ENCODE measurements at places on chromosomes 1 and 21. TPM values are rescaled to one million over a fixed set of nuclear protein-coding genes. Genes with fewer than 3 reads are reported as not detected.
A peak's percentile ranks its signal among the peaks of the same experiment; 100 is the strongest.

GRCh38 chr1:66327588-66327987 lies 206.4 kb upstream of the SGIP1 start:
- no peaks in the 10 kb centered on the region for H3K27me3 ChIP-seq
- DNase-seq, result no peak
- no peak overlapping the region for H3K27ac ChIP-seq
- no peaks in the 10 kb centered on the region for H3K4me1 ChIP-seq

- DNase-seq, result peak; percentile 90
- no peak overlapping the region for H3K27ac ChIP-seq
- no peak overlapping the region for H3K4me3 ChIP-seq
- no peaks in the 10 kb centered on the region for H3K27me3 ChIP-seq
- no peaks in the 10 kb centered on the region for H3K36me3 ChIP-seq
Measured at GRCh38 chr1:204791453-204792353, 79.0 kb upstream of the NFASC start.

DNA sequence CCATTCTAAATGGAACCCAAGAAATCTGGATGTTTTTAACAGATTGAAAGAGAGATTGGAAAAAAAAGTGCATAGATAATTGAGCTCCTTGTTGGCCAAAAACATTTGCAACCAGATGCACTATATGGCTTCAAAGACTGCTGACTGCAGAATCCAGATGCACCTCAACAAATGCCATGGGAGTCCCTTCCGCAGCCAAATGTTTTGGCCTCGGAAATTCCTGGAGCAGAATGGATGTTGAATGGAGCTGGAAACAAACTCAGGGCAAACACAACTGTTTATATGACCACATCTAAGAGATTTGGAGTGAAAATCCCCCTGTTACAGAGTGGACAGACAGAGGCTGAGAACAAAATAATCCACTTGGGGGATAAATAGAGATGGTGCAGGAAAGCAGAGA lies 285.0 kb upstream of the NFIA start:
- DNase-seq, result no peak
- H3K4me1 ChIP-seq, result no peaks in the 10 kb centered on the region

GRCh38 chr1:165871311-165872067 lies 44.1 kb downstream of the UCK2 start:
- H3K36me3 ChIP-seq, result no peaks in the 10 kb centered on the region
- no peak for DNase-seq
- no peak overlapping the region for H3K27ac ChIP-seq
- H3K27me3 ChIP-seq, result no peaks in the 10 kb centered on the region
- no peaks in the 10 kb centered on the region for H3K4me1 ChIP-seq

DNA sequence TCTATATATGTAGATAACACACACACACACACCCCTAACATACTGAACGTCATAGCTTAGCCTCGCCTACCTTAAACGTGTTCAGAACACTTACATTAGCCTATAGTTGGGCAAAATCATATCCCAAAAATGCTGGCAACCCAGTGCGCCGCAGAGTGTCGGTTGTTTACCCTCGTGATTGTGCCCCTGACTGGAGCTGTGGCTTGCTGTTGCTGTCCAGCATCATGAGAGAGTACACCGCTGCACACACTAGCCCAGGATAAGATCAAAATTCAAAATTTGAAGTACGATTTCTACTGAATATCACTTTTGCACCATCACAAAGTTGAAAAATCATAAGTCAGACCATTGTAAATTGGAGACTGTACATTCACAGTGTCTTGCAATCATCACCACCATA lies 73.1 kb upstream of the COG2 start:
- H3K4me1 ChIP-seq, result no peaks in the 10 kb centered on the region
- no peaks in the 10 kb centered on the region for H3K27me3 ChIP-seq
- no peak overlapping the region for H3K27ac ChIP-seq
- H3K4me3 ChIP-seq, result no peak overlapping the region
- no peaks in the 10 kb centered on the region for H3K36me3 ChIP-seq

GRCh38 chr21:39843916-39844315 lies 23.3 kb upstream of the PCP4 start:
- H3K4me3 ChIP-seq, result no peak overlapping the region
- no peak overlapping the region for H3K27ac ChIP-seq
- no peaks in the 10 kb centered on the region for H3K4me1 ChIP-seq
- H3K36me3 ChIP-seq, result no peaks in the 10 kb centered on the region
- no peak for DNase-seq

- no peak overlapping the region for H3K27ac ChIP-seq
- no peak for DNase-seq
- H3K36me3 ChIP-seq, result no peaks in the 10 kb centered on the region
- no peaks in the 10 kb centered on the region for H3K4me1 ChIP-seq
- no peaks in the 10 kb centered on the region for H3K27me3 ChIP-seq
Measured at GRCh38 chr21:28714777-28715464, 277.8 kb downstream of the LTN1 start.

- no peaks in the 10 kb centered on the region for H3K4me1 ChIP-seq
- H3K27me3 ChIP-seq, result no peaks in the 10 kb centered on the region
- no peak overlapping the region for H3K27ac ChIP-seq
- DNase-seq, result no peak
- no peak overlapping the region for H3K4me3 ChIP-seq
- H3K36me3 ChIP-seq, result no peaks in the 10 kb centered on the region
Measured at GRCh38 chr1:29282924-29283803, 46.8 kb downstream of the PTPRU start.

- no peak overlapping the region for H3K4me3 ChIP-seq
- H3K4me1 ChIP-seq, result no peaks in the 10 kb centered on the region
- H3K27ac ChIP-seq, result no peak overlapping the region
- DNase-seq, result no peak
- no peaks in the 10 kb centered on the region for H3K36me3 ChIP-seq
- H3K27me3 ChIP-seq, result no peaks in the 10 kb centered on the region
Measured at GRCh38 chr1:26496861-26497260, 24.6 kb downstream of the HMGN2 start.

- H3K4me1 ChIP-seq, result no peaks in the 10 kb centered on the region
- H3K27me3 ChIP-seq, result no peaks in the 10 kb centered on the region
- DNase-seq, result no peak
- no peak overlapping the region for H3K4me3 ChIP-seq
- H3K27ac ChIP-seq, result no peak overlapping the region
Measured at GRCh38 chr1:66022904-66023620, 230.4 kb downstream of the PDE4B start.

DNA sequence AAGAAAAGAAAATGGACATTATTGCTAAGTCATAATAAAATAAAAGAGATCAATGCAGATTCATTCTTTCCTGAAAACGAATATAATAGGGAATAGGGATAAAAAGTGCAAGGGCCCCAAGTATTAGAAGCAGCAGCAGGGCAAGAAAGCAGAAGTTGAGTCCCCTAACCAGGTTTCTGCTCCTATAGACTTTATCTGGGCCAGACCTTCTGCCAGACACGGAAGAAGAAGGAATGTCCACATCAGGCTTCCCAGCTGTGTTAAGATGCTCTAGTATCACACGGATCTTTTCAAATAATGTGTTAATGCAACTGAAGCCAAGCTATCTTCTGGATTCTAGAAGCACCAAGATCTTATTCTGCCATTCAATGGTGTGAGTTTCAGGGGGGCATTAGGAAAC lies 26.9 kb downstream of the CD244 start:
- no peaks in the 10 kb centered on the region for H3K27me3 ChIP-seq
- H3K4me3 ChIP-seq, result no peak overlapping the region
- no peaks in the 10 kb centered on the region for H3K4me1 ChIP-seq
- no peak overlapping the region for H3K27ac ChIP-seq

GRCh38 chr1:174890024-174890423 lies 109.7 kb upstream of the CACYBP start:
- peaks cover 2% of the 10 kb centered on the region for H3K36me3 ChIP-seq
- no peak for DNase-seq
- no peak overlapping the region for H3K4me3 ChIP-seq
- H3K4me1 ChIP-seq, result no peaks in the 10 kb centered on the region
- H3K27me3 ChIP-seq, result no peaks in the 10 kb centered on the region

- no peaks in the 10 kb centered on the region for H3K36me3 ChIP-seq
- H3K4me1 ChIP-seq, result peaks cover 3% of the 10 kb centered on the region
- DNase-seq, result no peak
Measured at GRCh38 chr1:167263344-167263743, 42.7 kb downstream of the POU2F1 start.

DNA sequence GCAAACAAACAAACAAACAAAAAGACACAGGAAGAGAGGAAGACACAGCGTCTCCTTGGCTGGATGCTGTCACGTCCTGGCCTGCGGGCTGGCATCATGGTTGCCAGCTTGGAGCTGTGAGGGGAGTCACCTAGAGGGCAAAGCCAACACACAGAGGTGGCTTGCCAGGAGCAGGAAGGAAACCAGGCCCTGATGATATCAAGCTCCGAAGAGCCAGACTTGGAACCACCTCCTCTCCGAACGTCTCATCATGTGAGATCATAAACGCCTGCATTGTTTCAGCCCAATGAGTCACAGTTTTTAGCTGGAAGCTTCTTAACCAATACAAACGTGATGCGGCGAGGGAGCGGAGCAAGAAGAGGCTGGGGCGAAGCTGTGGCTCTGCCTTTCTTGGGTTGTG lies 8.7 kb downstream of the PLA2G2D start:
- no peaks in the 10 kb centered on the region for H3K4me1 ChIP-seq
- no peak overlapping the region for H3K4me3 ChIP-seq
- H3K27me3 ChIP-seq, result no peaks in the 10 kb centered on the region
- peak; percentile 51 for DNase-seq

- H3K4me1 ChIP-seq, result peaks cover 3% of the 10 kb centered on the region
- DNase-seq, result no peak
- no peaks in the 10 kb centered on the region for H3K27me3 ChIP-seq
- no peak overlapping the region for H3K27ac ChIP-seq
Measured at GRCh38 chr1:41664861-41665640, 180.6 kb upstream of the EDN2 start.

- H3K36me3 ChIP-seq, result no peaks in the 10 kb centered on the region
- DNase-seq, result no peak
- no peaks in the 10 kb centered on the region for H3K27me3 ChIP-seq
- H3K27ac ChIP-seq, result no peak overlapping the region
- no peak overlapping the region for H3K4me3 ChIP-seq
Measured at GRCh38 chr1:24857507-24858133, 72.5 kb downstream of the RUNX3 start.

- no peak overlapping the region for H3K27ac ChIP-seq
- H3K27me3 ChIP-seq, result no peaks in the 10 kb centered on the region
- H3K4me3 ChIP-seq, result no peak overlapping the region
- H3K36me3 ChIP-seq, result no peaks in the 10 kb centered on the region
- no peak for DNase-seq
Measured at GRCh38 chr1:25529518-25530185, 13.8 kb upstream of the LDLRAP1 start.

GRCh38 chr21:31573217-31573616 lies 86.3 kb upstream of the SOD1 start:
- H3K4me3 ChIP-seq, result no peak overlapping the region
- H3K4me1 ChIP-seq, result no peaks in the 10 kb centered on the region
- no peaks in the 10 kb centered on the region for H3K36me3 ChIP-seq
- H3K27ac ChIP-seq, result no peak overlapping the region

DNA sequence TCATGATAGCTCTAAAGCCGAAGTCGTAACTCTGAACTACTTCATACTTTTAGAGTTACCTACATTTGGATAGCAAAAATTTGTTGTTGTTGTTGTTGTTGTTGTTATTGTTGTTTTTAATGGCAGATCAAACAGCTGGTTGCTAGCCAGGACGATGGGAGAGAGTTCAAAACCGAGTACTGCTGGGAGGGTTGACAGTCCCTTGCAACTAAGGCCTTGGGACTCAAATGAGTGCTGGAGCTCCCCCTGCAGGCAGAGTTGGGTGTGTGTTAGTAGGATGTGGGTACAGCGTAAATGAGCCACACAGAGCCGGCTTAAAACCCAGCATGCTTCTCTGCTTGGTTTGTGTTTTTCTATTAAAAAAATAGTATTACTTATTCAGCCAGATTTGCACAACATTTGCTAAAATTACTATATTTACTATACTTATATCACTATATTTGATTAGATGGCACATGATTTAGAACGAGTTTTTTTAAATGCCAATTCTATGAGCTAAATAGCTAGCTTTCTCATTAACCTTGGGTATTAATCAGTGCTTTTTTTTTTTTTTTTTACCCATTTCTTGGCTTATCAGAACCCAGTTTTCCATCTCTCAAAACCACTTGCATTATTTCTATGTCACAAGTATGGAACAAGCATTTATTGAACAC lies 129.2 kb upstream of the SYT6 start:
- H3K36me3 ChIP-seq, result no peaks in the 10 kb centered on the region
- H3K4me1 ChIP-seq, result no peaks in the 10 kb centered on the region
- peak; percentile 94 for DNase-seq
- H3K27me3 ChIP-seq, result peaks cover 2% of the 10 kb centered on the region

DNA sequence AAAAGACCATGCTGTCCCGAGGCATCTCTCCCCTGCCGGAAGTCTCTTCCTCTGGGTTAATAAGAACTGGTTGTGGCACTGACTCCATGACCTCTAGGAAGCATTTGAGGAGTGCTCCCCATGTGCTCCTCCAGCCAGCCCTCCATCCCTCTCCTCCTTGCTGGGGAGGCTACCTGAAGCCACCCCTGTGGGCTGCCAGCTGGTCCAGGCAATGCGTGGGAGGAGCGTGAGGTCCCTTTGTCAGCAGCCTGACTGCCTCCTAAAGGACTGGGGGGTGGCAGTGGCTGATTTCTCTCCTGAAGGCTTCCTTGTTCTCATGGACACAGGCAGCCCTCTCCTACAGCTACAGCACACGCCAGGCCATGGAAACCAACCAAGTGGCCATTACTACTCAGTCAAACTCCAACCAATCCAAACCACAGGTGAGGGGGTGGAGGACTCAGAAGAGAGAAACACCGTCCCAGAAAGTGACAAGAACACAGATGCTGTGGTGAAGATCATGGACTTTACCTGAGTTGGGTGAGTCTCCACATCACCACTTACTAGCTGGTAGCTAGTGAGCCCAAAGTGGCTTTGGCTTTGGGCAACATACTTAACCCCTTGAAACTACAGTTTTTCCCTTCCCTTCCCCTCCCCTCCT lies 35.2 kb downstream of the NENF start:
- no peak overlapping the region for H3K4me3 ChIP-seq
- H3K27me3 ChIP-seq, result no peaks in the 10 kb centered on the region
- H3K27ac ChIP-seq, result no peak overlapping the region
- no peaks in the 10 kb centered on the region for H3K36me3 ChIP-seq
- DNase-seq, result no peak
- H3K4me1 ChIP-seq, result no peaks in the 10 kb centered on the region

GRCh38 chr1:31871703-31872102 lies 55.9 kb upstream of the SPOCD1 start:
- H3K27ac ChIP-seq, result no peak overlapping the region
- no peaks in the 10 kb centered on the region for H3K4me1 ChIP-seq
- H3K27me3 ChIP-seq, result no peaks in the 10 kb centered on the region
- H3K4me3 ChIP-seq, result no peak overlapping the region
- no peak for DNase-seq

DNA sequence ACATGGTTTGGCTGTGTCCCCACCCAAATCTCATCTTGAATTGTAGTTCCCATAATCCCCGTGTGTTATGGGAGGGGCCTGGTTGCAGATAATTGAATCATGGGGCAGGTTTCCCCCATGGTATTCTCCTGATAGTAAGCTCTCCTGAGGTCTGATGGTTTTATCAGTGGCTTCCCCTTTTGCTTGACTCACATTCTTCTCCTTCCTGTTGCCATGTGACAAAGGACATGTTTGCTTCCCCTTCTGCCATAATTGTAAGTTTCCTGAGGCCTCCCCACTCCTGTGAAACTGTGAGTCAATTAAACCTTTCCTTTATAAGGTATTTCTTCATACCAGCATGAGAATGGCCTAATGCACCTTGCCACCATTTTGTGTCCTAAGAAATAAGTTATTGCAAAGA lies 415.0 kb downstream of the COL11A1 start:
- no peak overlapping the region for H3K4me3 ChIP-seq
- no peak overlapping the region for H3K27ac ChIP-seq
- no peak for DNase-seq

The GUCA2B gene
- not detected for total RNA-seq

The IFNLR1 gene
- total RNA-seq, result 0.23 TPM

The TMEM52 gene
- total RNA-seq, result not detected

The TSACC gene
- not detected for total RNA-seq

The TEDDM1 gene
- not detected for total RNA-seq

The KCNJ9 gene
- not detected for total RNA-seq

The ADCY10 gene
- 0.16 TPM for total RNA-seq

The FMN2 gene
- 0.94 TPM for total RNA-seq
